ENCODE measurements at places on chromosomes 1 and 21.

- peak; percentile 11 for DNase-seq
These were observed 25.3 kb upstream of the EFHD2 start for GRCh38 chr1:15384301-15384901.

- peak; percentile 98 for DNase-seq
These were observed 38.6 kb downstream of the BRINP2 start for GRCh38 chr1:177209357-177209756.

GRCh38 chr1:67441739-67442281, 11.6 kb upstream of the SERBP1 start:
- DNase-seq = no peak

DNA sequence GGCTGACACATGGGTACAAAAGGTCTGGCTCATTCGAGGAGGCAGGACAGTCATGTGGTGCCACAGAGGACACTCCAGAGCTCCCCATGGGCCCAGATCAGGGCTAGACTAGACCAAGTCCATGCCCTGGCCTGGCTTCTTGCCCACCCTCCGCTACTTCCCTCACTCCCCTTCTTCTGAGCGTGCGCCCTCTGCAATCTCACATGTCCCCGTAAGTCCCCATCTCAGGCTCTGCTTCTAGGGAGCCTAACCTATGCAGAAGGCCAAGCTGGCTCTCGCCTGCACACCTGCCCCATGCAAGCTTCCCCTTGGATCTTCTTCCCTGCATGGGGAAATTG, 553.6 kb downstream of the PTPRU start:
- no peak for DNase-seq

DNA sequence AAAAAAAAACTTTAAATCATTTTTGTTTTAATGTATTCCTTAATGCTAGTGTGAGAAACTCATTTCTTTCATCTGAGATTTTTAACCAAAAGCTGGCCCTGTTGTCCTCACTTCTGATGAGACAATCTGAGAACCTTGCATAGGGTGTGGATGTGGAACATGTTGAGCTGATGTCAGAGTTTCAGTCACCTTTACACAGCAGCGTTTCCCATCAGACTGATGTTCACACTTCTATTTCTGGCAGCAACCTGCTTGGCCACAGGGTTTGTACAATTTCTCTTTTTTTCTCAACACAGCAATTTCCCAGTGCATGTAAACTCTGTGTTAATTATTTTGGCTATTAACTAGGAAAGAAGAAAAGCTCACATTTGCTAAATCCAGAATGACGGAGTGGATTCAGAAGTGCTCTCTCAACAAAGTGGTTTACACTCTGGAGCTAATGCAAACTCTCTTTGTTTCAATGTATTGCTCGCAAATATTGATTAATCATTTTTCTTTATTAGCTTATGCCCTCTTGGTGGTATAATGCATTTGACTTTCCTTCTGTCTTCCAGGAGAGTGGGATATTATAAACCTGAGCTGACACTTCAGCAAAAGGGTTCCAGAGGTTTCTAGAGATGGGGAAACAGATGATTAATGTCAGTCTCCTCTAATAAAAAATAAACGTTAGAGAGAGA, 70.5 kb upstream of the HSPA13 start:
- no peak for DNase-seq

GRCh38 chr1:61447968-61448430, 276.9 kb downstream of the TM2D1 start:
- no peak for DNase-seq

DNA sequence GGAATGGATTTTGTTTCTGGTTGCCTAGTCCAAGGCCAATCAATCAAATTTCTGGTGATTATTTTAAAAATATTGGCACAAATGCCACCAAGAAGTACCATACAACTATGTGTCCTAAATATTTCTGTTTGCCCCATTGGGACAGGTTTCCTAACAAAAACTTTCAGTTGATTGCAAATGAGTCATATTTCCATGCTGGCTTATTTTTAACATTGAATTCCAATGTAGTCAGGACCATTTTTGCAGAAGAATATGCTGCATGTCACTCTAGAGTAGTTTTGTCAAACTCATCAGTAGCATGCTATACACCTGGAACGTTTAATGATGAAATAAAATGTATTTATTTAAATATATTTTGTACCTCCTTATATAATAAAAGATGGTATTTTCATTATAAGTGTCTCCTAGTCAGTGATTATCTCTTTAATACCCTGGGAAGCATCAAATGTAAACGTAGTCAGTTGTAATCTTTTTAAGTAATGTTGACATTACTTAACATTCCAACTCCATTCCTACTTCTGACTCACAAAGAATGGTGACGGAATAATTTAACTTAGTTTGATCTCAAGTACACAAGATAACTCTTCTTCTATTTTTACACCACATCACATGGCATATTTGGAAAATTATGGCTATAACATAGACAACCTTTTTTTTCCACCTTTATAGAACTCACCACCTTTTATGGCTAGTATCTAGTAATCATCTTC, 39.0 kb upstream of the USH2A start:
- DNase-seq = peak; percentile 60

GRCh38 chr1:229434005-229434640, at the start of gene ACTA1:
TSS of gene ACTA1 (minus strand) at chr1:229434094. CDS start at chr1:229433115, 979 bp downstream.
- DNase-seq = no peak

DNA sequence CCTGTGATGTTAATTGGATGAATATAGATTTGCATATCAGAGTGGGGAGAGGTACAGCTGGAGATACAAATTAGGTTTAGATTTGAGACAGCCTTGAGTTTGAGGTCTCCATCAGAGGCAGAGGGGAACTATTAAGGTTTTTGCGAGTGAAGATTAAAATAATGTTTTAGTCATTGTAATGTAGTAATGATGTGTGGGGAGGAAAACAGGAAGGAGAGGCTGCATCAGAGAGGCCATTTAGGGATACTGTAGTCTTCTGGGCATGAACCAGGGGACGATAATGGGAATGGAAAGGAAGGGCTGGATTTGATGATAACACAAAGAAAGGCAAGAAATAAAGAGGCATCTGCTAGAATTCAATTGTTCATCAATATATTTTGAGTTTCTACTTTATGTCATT, 9.5 kb downstream of the CD84 start:
- no peak for DNase-seq

DNA sequence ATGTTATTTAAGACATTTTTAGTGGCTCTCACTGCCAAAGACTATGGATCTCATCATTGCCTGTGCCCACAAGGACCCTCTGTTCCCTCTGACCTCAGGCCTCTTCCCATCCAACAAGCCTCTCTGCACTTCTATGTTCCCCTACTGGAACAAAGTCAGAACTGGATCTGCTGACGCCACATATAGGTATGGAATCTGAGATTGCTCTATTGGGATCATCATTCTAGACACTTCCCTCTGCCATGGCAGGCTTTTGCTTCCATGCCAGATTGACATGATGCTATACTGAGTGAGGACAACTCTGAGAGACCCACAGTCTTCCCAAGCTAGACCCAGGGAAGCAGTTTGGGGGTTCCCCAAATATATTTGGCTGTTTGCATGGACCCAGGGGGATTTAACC, 76.0 kb upstream of the ZNF648 start:
- DNase-seq = no peak

GRCh38 chr1:40143891-40144575, 17.2 kb upstream of the RLF start:
- DNase-seq = peak; percentile 69

DNA sequence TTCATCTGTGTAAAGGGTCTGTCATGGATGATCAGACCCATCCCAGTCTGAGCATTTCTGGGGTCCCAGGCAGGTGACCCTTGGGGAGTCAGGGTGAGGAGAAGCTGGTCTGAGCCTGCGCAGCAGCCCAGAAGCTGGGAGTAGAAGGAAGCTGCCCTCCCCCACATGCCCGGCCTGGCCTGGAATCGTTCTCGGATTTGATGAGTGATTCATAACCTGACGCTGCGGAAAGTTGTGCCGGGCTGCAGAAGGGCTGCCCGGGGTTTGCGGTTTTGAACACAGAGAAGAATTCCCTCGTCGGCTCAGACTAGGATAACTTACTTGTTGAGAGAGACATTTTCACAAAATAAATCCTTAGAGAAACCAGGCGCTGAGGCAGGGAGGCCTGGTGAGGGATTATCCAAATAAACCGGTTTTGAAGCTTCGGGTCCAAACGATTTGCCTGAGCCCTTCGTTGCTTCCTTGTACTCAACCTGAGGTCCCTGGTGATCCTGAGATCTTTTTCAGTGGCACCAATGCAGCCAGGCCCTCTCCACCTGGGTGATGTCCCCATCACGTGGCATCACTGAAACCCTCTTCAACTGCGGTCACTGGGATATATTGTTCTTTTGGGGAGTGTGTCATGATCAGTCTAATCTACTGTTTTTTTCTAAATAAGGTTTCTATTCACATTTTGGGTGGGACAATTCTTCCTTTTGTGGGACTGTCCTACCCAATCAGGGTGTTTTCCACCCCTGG, 29.2 kb downstream of the EPHB2 start:
- DNase-seq = peak; percentile 93

- DNase-seq = peak; percentile 60
These were observed 6.3 kb downstream of the MAGI3 start for GRCh38 chr1:113396585-113396984.

DNA sequence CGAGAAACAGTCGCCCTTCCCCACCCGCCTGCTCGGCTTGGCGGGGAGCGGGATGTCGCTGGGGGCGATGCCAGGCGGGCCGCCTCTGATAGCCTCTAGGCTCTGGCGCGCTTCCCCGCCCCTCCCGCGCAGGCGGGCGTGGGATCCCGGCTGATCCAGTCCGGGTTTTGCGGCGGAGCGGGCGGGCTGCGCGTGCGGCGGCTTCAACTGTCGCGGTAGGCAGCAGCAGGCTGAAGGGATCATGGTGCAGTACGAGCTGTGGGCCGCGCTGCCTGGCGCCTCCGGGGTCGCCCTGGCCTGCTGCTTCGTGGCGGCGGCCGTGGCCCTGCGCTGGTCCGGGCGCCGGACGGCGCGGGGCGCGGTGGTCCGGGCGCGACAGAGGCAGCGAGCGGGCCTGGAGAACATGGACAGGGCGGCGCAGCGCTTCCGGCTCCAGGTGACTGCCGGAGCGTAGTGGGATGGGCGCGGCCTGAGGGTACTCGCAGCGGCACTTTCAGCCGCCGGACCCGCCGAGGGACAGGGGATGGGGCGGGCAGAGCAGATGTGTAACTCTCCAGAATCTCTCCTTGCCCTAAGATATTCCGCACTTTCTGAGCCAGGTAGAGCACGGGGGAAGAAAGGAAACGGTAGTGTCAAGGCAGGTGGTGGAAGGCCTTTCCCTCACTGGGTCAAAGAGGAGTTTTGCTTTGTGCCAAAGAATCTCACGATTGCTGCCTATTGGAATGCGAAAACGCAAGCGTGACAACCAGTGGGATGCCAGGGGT, at the start of gene FAAH:
Gene FAAH, plus strand, starts transcription at position 210 of the 764 bp plus-strand sequence. Its CDS starts 32 bp downstream, at position 242.
- peak; percentile 52 for DNase-seq

GRCh38 chr1:34131396-34132160, 33.5 kb downstream of the CSMD2 start:
- no peak for DNase-seq

GRCh38 chr1:209527993-209528717, 55.4 kb upstream of the CAMK1G start:
- no peak for DNase-seq

- no peak for DNase-seq
These were observed 38.0 kb downstream of the LAMC1 start for GRCh38 chr1:183061194-183061593.

DNA sequence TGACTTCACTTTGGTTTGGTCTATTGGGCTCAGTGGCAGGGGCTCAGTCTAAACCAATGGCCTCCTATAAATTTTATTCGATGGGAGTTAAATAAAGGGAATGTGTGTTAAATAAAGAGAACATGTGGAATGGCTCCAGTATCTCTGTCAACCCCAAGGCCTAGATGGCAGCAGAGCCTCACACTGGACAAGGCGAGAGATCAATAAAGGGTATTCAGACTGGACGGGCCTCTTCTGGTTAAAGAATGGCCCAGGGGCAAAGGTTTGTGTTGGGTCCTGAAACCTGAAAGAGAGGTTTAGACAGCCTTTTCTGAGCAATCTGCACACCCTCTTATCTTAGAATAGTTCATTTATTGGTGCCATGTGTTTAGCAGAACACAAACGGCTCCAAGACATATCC, 34.7 kb downstream of the SH3BP5L start:
- no peak for DNase-seq

DNA sequence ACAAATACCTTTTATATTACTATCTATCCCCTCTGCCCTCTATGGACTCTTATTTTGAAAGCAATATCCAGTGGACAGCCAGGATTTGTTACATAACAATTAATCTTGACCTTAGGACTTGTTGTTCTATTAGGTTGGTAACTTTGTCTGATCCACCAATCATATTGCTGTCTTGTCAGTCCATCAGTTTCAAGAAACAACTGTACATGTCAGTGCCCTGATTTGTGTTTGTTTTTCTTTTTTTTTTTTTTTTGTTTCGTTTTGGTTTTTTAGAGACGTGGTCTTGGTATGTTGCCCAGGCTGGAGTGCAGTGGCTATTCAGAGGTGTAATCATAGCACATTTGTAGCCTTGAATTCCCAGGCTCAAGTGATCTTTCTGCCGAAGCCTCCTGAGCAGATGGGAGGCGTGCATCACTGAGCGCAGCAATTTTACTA, 1.5 kb upstream of the SCP2 start:
- no peak for DNase-seq

DNA sequence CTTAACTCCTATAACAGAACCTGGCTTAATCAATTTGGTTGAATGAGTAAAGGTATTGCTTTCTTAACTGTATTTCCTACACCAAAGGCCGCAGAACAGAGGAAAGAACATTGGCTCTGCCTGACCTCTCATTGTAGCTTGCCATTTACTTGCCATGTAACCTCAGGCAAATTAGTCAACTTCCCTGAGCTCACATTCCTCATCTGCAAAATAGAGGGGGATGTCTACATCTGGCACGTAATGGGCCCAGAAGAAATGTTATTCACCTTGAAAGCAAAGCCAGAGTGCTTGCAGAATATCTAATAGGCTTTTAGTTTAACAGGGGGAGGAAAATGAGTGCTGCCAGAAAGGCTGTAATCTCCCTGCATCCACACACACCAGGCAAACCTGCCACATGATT, 44.3 kb downstream of the LAMC2 start:
- DNase-seq = no peak

- no peak for DNase-seq
These were observed 131.5 kb upstream of the FGGY start for GRCh38 chr1:59165353-59165752.

GRCh38 chr1:114086601-114087368, 66.9 kb downstream of the SYT6 start:
- no peak for DNase-seq

DNA sequence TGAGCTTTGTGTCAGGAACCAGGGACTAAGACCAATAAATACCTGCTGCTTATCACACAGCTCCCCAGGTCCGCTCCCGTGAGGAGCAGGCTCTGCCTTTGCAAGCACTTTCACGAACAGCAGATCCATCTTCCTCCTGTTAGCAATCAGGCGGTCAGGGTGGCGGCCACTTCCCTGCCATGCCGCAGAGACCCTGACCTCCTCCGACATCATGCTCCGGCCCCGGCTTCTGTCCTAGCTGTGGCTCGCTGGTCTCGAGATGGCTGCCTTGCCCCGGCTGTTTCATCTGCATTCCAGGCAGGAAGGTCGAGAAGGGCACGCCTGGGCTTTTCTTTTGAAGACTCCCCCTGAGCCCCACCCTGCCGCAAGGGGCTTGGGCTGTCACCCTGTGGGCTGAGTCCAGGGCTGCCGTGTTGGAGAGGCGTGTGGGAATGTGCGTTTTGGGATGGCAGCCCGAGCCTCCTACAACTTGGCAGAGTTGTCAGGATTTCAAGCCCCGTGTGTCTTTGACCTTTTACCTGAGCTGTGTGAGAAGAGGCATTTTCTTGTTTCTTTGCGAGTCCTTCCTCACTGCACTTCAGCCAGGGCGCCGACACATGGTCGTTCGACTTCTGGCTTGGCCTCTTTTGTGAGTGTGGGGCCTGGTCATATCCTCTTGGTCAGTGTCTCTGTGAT, 59.5 kb downstream of the AGPAT3 start:
- no peak for DNase-seq

Data from fibroblast of skin of scalp (primary cell).